Left ventricle myocardium inferior (tissue), 1 donor: ENCODE measurements at places on chromosomes 1 and 21. TPM values are rescaled to one million over a fixed set of nuclear protein-coding genes. Genes with fewer than 3 reads are reported as not detected.

- DNase-seq, result no peak
Measured at GRCh38 chr1:55378582-55378981, 163.4 kb upstream of the USP24 start.

- no peak for DNase-seq
Measured at GRCh38 chr1:98975113-98975512, 29.5 kb downstream of the PLPPR5 start.

DNA sequence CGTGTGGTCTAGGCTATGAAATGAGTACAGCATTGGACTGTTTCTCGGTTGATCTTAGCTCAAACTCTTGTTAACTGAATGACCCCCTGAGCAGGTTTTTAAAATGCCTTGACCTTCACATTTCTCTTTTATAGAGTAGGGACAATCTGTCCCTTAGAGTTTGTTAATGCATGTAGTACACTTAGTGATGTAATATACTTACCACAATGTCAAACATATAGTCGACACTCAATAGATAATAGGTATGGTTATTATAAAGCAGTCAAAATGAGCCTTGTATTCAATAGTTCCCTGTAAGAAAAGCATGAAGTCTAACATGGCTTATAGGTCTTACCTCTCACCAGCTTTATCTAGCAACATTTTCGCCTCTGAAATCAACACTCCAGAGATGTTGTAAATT lies 161.0 kb upstream of the RUNX1 start:
- DNase-seq, result no peak

GRCh38 chr1:229792012-229792975 lies 166.2 kb downstream of the URB2 start:
- DNase-seq, result no peak

DNA sequence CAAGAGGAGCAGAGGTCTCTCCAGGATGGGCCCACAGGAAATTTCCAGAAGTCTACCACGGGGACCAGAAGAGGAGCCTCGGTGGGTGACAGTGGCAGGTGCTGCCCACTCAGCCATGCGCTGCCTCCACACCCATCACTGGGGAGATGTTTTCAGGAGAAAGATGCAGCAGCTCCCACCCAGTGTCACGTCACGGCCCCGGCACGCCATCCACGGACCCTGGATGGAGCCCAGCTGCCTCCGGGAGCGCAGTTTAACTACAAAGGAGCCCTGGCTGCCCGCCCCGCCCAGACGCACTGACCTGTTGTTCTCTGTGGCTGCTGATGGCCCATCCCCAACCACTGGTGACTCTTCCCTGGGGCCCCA lies 6.8 kb downstream of the TSPEAR start:
- DNase-seq, result no peak

DNA sequence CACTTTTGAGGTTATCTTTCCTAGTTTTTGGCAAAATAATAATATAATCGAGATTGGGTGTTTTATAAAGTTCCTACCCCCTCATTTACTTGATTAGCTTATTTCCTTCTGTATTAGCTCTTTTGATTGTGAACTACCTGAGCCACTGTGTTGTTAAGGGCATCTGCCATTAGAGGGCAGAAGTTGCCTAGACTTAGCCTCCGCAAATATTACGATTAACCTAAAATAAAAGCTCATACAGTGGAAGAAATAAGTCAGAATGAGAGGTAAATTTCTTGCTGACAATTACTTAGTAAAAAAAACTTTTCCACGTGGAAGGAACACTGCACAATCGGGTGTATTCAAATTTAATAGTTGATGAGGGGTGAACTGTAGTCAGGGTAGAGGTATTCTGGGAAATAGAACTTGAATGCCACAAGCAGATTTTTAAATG lies 2.3 kb downstream of the H3-3A start:
- DNase-seq, result no peak

GRCh38 chr1:229015806-229016205 lies 255.1 kb upstream of the RAB4A start:
- DNase-seq, result no peak

- no peak for DNase-seq
Measured at GRCh38 chr21:25550352-25551120, 56.7 kb downstream of the MRPL39 start.

GRCh38 chr1:149915429-149916192 lies 2.0 kb downstream of the SV2A start:
- DNase-seq, result no peak

- no peak for DNase-seq
Measured at GRCh38 chr1:230501849-230502248, 75.7 kb upstream of the PGBD5 start.

- no peak for DNase-seq
Measured at GRCh38 chr1:116097626-116098025, 13.6 kb upstream of the MAB21L3 start.

DNA sequence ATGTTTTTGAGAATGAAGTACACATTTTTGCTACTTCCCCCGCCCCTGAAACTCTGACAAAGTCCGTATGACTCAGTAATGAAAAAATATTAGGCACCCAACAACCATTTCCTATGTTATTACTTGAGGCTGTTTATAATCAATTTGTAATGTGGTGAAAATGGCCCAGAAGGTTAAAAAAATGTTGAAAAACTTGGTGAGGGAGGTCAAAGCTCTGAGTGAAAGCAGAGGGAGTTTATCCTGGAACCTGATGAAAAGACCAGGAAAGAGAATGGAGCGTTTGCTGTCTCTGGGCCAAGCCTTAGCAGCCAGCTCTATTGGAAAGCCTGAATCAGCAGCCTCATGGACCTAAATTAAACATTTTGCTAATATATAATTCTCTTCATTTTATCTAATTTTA lies 367.7 kb upstream of the NEGR1 start:
- DNase-seq, result no peak

GRCh38 chr1:156766298-156767100 lies 836 bp upstream of the PRCC start:
- no peak for DNase-seq

DNA sequence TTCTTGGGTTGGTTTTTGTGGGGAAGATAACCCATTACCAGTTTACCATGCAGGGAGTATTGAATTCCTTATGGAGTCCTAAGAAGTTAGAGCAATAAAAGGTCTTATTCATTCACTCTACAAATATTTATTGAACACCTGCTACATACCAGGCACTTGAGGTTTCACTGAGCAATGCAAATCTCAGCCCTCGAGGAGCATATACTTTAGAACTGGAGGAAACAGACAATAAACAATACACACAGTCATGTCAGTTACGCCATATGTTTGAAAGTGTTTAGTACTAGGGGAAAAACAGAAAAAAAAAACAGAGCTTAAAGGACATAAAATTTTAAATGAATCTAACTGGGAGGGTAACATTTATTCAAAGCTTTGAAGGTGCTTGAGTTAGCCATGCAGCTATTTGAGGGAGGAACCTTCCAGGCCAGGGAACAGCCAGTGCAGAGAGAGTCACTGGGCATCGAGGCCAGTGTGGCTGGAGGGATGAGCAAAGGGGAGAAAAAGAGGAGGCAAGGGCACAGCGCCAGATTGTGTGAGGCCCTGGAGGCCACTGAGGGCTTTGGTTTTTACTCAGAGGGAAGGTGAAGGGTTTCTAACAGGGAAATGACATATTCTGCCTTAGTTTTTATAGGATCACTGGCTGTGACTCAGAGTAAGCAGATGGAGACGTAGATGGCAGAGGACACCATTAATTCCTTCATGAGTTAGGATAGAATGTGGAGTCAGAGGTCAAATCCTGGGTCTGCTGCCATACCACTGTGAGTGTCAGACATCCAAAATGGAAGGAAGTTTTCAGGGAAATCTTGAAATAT lies 32.7 kb downstream of the C1orf21 start:
- no peak for DNase-seq

DNA sequence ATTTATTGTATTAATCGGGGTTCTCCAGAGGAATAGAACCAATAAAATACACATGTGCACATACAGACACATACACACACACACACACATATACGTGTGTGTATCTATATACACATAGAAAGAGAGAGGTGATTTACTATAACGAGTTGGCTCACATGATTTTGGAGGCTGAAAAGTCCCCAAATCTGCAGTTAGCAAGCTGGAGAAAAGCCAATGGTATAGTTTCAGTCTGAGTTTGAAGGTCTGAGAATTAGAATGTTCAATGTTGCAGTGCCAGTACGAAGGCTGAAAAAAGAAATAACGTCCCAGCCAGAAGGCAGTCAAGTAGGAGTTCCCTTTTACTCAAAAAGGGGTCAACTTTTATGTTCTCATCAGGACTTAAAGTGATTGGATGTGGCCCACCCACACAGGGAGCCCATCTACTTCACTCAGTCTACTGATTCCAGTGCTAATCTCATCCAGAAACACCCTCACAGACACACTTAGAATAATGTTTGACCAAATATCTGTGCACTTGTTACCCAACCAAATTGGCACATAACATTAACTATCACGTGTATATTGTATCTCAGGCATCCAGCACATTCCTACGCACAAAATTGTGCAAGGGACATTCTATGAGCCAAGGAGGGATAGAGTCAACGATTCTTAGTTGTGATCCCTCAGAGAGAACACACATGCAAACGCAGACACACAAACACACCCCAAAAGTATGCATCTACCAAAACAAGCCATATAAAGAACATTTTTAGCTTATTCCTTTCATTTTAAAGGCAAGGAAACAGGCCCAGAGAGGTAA lies 195.5 kb upstream of the DUSP10 start:
- DNase-seq, result no peak

- peak; percentile 24 for DNase-seq
Measured at GRCh38 chr21:38241029-38241740, 15.6 kb upstream of the KCNJ15 start.

DNA sequence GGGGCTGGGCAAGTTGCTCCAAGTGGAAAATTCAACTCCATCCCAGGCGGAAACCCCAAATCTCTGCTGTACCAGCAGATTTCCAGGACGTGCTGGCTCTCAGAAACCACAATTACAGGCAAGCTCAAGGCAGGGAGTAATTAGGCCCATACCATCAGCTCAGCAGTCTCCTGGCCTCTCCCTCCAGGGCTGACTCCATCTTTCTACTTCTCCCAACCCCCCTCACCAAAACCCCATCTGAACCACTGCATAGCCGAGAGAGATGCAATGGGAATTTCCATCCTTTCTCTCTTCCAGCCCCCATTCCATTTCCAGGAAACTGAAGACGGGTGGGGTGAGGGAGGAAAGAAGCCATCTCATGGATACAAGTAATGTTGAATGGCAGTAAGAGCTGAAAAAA lies 41.2 kb downstream of the ARHGEF11 start:
- no peak for DNase-seq

- no peak for DNase-seq
Measured at GRCh38 chr1:202160377-202160940, at the start of gene PTPN7. PTPN7 (minus strand) TSS chr1:202160602; CDS start chr1:202159402, 1,200 bp downstream.

Gene KRTAP12-2
- not detected for total RNA-seq

Gene AHCTF1
- total RNA-seq, result 20.8 TPM

Gene NR1I3
- not detected for total RNA-seq

Gene ERO1B
- total RNA-seq, result 7.2 TPM

Gene SH2D5
- not detected for total RNA-seq

Gene PAPPA2
- total RNA-seq, result 0.41 TPM

Gene IL20
- not detected for total RNA-seq

Gene FRRS1
- total RNA-seq, result 3.8 TPM

Gene WDR64
- total RNA-seq, result not detected

Gene GNAT2
- total RNA-seq, result not detected

Gene MANEAL
- total RNA-seq, result 1.9 TPM

Gene TFF3
- 2.9 TPM for total RNA-seq

Gene TPTE
- not detected for total RNA-seq

Gene MTMR11
- 4.9 TPM for total RNA-seq

Gene MFAP2
- 3.0 TPM for total RNA-seq

Gene MTARC1
- total RNA-seq, result 8.3 TPM

Gene HFM1
- 1.7 TPM for total RNA-seq

Gene TTC4
- 16.1 TPM for total RNA-seq
